ENCODE measurements at places on chromosomes 7 and 10.

- DNase-seq: no peak
Observed at GRCh38 chr7:79624336-79624735, 170.9 kb upstream of the MAGI2 start.

DNA sequence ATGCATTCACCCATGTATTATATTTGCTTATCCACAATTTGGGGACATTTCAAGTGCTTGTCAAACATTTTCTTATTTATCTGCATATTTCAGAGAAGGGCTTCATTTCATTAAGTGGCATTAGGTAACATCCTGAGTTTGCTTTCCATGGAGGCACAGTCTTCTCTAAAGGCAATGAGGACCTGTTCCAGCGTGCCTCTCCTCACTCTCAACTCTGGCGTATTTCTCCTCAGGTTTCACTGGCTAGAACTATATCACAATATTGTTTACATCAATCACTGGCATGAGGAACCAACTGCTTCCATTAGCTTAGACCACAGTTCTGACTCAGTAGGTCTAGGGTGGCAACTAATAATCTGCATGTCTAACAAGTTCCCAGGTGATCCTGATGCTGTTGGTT is 177.2 kb downstream of the TAX1BP1 start:
- no peak for DNase-seq

- DNase-seq: no peak
Observed at GRCh38 chr7:134919240-134919641, 67.1 kb upstream of the AGBL3 start.

DNA sequence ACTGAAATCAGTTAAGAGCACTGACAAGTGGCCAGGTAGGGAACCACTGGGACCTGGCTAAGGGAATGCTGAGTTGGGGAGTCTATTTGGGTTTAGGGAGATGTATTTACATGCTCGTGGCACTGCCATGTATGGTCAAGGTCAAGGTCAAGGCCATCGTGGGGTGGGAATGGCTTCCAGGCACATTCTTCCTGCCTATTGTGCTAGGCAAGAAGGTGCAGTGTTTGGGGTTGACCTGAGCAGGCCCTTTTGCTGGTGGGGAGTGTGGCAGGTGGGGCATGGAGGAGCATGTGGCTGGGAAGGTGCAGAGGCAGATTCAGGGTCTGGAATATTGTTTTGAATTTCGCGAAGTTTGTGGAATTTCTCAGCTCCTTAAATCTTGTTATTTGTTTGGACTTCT is 17.8 kb downstream of the FAM241B start:
- no peak for DNase-seq

DNA sequence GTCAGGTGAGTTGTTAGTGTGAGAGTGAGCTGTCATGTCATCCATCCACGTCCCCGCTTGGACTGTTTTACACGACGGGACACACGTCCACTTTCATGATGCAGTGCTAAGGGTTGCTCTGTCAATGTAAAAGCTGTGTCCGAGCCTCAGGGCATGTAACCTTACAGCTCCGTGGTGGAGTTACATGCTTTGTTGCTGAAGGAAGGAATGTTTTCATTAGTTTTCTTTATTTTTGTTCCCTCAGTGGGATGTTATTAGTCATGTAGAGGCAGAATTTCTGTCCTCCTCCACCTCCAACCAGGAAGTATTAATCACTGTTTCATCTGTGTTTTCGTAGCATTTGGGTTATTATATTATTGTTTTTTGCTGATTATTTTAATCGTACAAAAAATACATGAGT is 88.6 kb downstream of the NRG3 start:
- DNase-seq: no peak

GRCh38 chr10:8225187-8225586 is 170.7 kb downstream of the GATA3 start:
- DNase-seq: no peak

GRCh38 chr10:78511324-78512204 is 477.9 kb downstream of the RPS24 start:
- DNase-seq: no peak

- no peak for DNase-seq
Observed at GRCh38 chr7:116674508-116675173, 2.6 kb downstream of the MET start.

DNA sequence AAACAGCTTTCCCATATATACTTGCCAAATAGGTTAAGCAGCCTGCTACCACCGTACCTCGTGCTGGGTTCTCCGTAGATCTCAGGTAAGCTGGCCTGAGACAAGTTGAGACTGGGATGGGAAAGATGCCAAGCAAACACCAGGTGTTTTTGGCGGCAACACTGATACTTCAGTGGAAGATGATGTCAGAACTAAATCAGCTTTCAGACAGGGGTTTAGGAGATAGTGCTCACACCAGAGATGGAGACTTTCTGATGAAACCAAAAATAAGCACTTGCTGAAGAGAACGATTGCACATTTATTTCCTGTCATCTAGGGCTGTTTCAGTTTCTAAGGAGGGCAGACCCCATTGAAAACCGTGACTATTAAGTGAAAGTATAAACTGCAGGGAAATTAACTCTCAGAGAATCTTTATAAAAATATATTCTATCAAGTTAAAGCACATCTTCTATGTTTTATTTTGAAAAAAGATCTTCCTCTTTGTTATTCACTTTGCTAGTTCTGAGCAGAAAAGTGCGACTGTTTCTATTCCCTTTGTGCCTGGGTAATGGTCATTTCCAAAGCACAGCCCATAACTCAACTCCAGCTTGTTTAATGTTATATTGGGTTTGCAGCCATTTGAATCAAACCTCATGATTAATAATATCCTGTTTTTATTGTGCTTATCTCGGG is 149.9 kb downstream of the CPED1 start:
- no peak for DNase-seq

DNA sequence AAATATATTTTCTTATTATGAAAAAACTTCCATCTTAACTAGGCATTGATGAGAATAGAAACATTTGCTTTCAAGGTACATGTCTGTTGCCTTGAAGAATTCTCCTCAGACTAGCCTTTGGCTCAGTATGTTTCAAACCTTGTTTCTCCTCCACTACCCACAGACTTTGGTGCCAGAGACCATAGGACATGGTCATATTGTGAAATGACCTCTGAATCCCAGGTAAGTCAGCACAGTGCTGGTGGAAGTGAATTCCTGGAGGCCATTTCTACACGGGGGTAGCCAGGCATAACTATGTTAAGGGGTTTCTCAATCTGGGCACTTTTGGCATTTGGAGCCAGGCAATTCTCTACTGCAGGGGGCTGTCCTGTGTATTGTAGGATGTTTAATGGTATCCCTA is 112.3 kb upstream of the FAM133B start:
- DNase-seq: no peak

DNA sequence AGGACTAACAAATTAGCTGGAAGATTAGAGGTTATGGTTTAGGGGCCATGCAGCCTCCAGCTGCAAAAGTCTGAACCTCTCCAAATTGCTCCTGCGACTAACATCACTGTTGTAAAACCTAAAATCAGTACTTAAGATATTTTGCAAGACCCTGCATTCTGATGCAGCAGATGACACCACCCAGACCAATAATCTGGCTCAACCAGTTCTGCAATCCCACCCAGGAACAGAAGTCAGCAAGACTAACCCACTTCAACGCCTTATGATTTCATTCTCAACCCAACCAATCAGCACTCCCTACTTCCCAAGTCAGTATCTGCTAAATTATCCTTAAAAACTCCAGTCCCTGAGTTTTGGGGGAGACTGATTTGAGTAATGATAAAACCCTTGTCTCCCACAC is 250.8 kb upstream of the MBL2 start:
- no peak for DNase-seq

- DNase-seq: no peak
Observed at GRCh38 chr7:47454974-47455871, 126.7 kb downstream of the TNS3 start.

DNA sequence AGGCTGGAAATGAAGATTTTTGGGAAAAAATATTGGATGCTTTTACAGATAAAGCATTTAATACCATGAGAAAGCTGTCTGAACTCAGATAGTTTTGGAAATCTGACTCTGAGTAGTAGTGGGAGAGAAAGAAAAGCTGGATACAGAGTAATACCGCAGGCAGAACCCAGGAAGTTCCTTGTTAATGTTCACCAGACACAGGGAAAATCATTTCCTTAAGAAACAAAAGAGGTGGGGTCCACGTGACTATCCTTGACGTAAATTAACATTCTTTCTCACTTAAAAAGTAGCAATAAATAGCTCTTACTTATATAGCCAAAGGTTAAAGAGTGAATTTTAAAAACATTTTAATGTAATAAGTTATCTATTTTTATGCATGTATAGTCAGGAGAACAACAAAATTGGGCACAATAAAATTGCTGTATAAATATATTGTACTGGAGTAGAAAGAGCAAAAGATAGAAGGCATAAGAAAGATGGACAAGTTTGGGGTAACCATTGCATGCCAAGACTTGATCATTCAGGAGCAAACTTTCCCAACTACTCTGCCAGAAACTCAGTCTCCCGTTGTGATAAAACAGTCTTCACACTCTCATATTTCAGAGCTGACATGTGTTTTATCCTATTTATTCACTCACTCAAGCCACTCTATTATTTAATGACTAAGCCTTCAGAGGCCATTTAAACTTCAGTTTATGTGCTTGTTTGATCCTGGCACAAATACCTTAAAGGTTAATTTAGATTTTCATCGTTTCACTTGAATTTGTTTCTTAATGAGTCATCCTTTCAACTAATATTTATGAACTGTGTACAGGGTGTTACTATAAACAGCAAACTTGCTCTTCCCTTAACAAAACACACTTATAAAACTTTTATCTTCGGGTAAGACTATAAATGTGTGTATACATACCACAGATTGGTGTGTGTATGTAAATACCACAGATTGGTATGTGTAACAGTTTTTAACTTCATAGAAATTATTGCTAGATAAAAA is 143.1 kb downstream of the GNAI1 start:
- DNase-seq: no peak
